ENCODE measurements at places on chromosomes 3 and 15.

DNA sequence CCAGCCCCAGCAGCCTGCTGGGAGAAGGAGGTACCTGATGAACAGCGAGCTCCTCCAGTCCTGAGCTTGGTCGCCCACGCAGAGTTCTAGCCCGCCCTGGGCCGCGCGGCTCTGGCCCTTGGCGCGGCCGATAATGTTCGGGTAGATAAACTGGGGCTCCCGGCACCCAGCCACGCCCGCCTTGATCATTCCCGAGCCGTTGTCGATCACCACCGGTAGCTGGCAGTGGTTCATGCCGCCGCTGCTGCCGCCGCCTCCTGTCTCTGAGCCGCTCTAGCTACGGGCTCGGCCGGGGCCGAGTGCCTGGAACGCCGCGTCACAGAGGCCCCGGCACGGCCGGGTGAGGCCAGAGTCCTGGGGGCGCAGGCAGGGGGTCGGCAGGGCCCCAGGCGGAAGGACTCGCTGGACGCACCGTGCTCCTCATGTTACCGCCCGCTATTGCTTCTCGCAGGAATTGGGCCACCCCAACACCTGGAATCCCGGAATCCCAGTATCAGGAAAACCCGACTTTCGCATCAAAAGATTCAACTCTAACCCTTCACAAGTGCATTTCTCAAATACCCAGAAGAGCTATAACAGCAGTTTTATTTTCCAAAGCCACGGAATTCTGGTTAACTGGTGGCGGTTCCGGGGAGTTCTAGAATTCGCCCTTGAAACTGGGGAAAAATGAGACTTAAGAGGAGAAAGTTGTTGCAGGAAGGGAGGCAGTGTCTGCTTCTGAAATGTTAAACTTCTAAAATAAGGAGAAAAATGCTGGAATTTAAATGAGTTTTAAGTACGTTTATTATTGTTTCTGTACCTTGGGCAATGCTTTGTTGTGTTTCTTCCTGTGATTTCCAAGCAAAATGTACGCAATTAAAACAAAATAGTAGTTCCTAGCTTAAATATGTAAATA is at the start of gene ACTRT3:
ACTRT3 (minus strand) TSS at position 275 of the 895 bp plus-strand sequence; CDS start at position 234, 41 bp downstream.
- DNase-seq: peak; percentile 63

DNA sequence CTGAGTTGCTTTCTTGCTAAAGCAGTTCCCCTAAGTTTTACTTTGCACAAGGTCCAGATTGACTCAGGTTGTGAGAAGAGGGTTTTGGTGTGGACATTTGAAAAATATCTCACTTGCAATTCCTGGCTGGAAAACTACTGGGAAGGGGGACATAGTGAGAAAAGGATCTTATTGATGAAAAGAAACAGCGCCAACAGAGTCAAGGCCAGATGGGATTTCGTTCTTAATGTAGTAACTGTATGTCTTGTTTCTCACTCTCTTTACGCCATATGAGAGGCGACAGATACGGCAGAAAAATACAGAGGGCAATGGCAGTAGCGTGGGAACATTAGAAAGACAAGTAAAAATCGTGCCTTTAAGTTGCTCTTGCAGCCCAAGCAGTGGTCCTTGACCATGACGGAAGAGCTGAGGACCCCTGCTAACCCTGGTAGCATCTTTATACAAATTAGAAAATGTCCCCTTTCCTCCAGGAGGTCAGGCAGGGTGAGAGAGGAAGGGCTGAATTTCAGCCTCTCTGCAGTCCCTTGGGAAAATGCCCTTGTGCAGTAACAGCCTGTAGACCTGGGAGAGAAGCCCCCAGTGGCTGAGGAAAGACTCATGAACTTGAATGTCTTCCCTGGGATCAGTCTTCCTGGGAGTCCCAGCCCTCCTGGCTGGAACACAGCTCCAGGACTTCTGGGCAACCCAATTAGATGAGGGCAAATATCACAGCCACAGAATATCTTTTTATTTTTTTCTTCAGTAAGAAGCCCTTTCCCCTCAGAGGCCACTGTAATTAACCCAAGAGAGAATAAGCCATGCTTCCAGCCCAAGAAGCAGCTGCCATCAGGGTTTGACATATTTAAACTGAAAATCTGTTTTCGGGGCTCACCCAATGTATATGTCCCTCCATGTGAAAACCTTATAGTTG is 113.4 kb downstream of the CD47 start:
- no peak for DNase-seq

DNA sequence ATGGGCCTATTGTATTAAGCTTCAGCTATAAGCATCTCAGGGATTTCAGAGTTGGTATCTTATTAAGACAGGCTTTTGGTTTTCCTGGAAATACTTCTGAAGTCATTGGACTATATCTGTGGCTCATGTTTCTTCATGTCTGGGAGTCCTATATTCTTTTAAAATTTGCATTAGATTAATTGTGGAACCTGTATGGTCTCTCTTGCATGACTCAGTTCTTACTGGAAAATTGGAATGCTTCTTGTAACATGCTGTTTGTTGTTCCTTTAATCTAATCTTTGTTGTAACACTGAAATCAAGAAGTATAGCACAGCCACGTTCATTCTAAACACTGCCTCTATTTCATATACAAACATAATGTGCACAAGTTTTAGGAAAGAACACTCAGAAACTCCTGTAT is 208.1 kb downstream of the RBMS3 start:
- DNase-seq: no peak

- DNase-seq: no peak
These were observed 2.5 kb downstream of the EEFSEC start for GRCh38 chr3:128155616-128156360.

GRCh38 chr3:23740517-23740965 is 65.2 kb upstream of the UBE2E1 start:
- no peak for DNase-seq

DNA sequence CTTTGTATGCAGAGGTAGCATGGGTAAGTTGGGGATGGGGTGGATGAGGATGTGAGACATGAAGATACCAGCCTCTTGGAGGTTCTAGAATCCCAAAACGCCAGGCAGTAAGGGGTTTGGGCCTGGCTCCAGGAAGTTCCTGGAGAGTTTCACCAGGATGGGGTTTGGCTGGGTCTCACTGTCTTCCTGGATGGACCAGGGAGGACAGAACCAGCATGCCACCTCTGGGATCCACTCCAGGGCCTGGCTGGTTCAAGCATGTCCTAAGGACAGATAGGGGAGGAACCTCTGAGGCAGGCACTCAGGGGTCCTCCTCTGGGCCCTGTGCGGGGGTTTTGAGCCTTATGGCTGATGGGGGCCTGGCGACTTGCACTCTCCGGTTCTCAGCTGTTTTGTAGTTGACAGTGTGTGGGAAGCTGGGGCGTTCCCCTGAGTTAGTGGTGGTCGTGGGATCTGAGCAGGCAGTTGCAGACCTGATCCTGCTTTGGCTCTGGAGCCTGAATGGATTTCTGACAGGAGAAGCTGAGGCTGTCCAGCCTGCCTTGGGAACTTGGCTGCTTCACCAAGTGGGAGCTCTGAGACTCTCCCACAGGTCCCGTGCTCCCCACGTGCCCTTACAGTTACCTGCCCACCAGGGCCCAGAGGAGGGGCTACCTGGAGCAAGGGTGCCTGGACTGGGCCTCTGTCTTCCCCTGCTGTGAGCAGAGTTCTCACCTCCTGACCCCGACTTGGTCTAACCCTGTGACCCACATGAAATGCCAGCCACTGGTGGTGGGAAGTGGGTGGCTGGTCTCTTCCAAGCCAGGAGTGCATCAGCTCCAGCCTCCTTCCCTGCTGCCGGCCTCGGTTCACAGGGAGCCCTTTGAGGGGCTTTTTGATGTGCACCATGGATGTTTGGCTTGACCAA is 128.4 kb downstream of the EEFSEC start:
- DNase-seq: no peak

DNA sequence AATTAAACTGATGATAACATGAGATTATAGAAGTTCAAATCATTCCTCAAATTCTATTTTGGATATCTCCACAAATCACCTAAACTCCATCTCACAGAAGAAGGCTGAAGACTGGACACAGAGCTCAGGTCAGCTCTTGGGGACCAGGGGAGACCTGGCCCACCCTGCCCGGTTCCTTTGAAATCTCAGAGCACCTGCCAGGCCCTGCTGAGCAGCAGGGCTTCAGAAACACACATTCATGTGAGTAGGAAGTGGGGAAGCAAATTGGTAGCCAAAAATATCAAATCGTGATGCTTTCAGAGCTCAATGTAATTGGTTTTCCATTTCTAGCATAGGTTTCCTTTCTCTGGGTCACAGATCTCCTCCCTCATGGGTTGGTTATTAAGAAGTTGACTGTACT is 76.2 kb downstream of the OCA2 start:
- DNase-seq: no peak

- no peak for DNase-seq
These were observed 35.9 kb downstream of the TMOD3 start for GRCh38 chr15:51865317-51865716.

- DNase-seq: no peak
These were observed 72.7 kb downstream of the IL1RAP start for GRCh38 chr3:190586631-190587011.

GRCh38 chr15:57932348-57932747 is 133.2 kb downstream of the ALDH1A2 start:
- DNase-seq: no peak

- no peak for DNase-seq
These were observed 378.1 kb downstream of the LRTM1 start for GRCh38 chr3:54549607-54550220.

GRCh38 chr3:145892869-145893268 is 268.1 kb downstream of the PLOD2 start:
- DNase-seq: no peak

GRCh38 chr15:78914027-78914764 is 30.6 kb downstream of the CTSH start:
- no peak for DNase-seq
